ENCODE measurements at places on chromosomes 5 and 9. TPM values are rescaled to one million over a fixed set of nuclear protein-coding genes. Genes with fewer than 3 reads are reported as not detected.
A peak's percentile ranks its signal among the peaks of the same experiment; 100 is the strongest.

DNA sequence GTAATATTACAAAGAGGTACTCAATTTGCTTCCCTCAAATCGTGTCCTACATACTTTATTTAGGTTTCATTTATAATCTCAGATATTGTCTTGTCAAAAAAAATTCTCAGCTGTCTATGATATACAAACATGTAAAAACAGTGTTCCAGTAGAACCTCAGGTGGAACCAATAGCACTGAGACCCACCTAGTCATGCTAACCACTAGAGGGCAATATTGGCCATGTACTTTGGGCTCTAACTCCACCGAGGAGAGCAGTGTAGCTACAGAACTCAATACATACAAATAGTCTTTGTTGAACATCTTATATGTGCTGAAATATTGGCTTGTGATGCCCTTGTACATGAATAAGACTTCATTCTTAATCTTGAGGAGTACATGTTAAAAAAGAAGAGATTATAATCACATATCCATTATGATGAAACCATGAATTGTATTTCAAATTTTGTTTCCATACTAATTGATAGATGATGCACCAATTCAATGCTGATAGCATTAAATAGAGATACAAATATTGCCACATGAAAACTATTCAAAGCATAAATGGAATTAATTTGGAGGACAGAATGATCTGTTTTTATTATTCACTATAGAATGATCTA is 71.2 kb upstream of the CNTLN start:
- peak; percentile 77 for DNase-seq

DNA sequence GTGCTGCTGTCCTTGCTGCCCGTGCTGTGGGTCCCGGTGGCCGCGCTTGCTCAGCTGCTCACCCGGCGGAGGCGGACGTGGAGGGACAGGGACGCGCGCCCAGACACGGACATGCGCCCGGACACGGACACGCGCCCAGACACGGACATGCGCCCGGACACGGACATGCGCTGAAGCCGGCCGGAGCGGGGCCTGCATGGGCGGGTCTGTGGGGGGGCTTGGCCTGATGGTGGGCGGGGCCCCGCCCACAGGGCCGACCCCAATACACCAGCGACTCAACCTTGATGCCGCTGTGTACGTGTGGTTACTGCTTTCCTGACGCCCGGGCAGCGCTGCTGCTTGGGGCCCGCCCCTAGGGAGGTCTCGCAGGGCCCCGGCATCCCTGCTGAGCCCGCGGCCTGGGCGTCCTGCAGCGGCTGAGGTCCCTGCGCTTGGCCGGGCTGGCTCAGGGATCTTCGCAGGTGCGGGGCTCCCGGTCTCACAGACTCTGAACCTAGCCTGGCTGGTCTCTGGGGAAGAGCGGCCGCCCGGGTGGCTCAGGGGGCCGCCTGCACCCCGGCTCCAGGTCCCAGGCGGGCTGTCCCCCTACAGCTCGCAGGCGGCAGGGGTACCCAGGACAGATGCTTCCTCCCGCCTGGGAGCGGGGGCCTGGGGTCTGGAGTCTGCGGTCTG is 20.9 kb downstream of the SLC6A18 start:
- no peak for DNase-seq

DNA sequence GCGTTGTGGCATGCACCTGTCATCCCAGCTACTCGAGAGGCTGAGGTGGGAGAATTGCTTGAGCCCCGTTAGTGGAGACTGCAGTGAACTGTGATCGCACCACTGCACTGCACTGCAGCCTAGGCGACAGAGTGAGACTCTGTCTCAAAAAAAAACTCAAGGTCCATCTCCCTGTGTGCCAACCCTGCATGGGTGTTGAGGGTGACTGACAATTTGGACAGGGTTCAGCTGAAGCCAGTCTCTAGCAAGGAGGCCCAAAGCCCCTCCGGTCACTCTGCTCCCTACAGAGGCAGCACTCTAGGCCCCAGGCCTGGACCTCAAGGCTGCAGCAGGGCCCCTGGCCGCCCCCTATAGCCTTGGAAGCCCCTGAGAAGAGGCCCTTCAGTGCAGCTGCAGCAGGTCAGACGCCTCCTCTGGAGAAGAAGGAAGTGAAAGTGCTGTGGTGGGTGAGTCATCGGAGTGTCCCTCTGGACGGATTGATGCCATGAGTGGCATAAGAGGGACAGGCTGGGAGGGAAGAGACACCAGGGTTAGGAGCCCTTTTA is 39.2 kb upstream of the NEK6 start:
- no peak for DNase-seq

DNA sequence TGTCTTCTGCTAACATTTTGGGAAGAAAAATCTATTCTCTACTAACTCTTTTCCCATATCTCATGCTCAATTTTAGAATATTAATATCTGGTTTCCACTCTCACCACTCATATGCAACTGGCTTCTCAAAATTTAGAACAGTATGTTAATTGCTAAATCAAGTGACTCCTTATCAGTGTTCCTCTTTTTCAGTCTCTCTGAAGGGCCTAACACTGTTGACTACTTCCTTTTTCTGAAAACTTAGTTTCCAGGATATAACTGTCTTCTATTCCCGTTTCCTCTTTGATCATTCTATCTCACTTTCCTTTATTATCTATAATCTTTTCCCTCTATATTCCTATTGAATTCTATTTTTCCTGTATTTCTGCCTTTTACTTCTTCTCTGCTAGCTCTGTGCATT is 1717.2 kb upstream of the C9orf72 start:
- no peak for DNase-seq

DNA sequence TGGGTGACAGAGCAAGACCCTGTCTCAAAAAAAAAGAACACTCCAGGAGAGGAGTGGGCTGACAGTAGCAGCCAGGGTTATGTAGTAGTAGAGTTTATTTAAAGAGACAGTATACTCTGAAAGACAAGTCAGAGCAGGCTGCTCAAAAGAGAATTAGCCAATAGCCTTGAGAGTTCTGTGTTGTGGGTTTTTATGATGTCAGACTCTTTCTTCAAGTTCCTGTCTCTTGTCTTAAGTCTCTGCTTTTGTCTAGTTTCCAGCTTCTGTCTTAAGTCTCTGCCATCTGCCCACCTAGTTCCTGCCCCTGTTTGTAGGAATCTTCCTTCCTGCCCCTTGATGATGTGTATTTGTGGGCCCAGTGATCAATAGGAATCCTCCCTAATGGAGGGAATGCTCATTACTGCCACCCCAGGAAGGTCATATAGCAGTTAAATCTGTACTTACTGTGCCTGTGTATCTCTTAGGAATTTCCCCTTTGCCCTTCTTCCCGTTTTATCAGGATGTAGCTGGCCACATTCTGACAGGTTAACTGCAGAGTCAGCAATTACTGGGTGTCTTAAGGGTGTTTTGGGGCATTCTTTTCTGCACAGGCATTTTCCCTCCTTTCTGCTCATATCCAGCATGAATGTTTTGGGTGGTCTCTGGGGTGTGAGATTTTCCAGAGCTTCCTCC is 580.5 kb upstream of the SGCD start:
- no peak for DNase-seq

DNA sequence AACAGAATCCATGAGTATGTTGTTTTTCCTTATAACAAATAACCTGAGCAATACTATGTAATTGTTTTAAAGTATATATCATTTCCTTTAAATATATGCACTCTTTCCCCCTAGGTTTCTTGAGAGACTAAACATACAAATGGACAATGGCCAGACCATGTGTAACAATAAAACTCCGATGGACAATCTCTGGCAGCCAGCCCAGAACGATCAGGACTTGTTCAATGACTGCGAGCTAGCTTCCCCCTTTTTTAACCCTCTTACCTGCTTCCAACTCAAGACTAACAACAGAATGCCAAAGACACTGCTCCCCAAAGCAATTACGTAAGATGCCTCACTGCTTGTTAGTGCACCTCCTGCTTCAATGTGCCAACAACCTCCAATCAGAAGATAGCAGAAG is 94.9 kb downstream of the HTR4 start:
- DNase-seq: no peak

LCP2 gene
- total RNA-seq: not detected

NPR3 gene
- not detected for total RNA-seq

LRRC70 gene
- 1.2 TPM for total RNA-seq

DOCK2 gene
- 1.1 TPM for total RNA-seq

ARPC5L gene
- total RNA-seq: 26.2 TPM

LCN10 gene
- not detected for total RNA-seq

F12 gene
- 2.0 TPM for total RNA-seq

PPIC gene
- total RNA-seq: not detected

All from neural progenitor cell (in vitro differentiated cells).